ENCODE measurements at places on chromosomes 7 and 10.

GRCh38 chr7:80945976-80946375, 27.1 kb upstream of the SEMA3C start:
- DNase-seq: no peak

GRCh38 chr7:45702751-45703150, 128.6 kb downstream of the ADCY1 start:
- no peak for DNase-seq

GRCh38 chr10:51770709-51771108, 71.3 kb upstream of the CSTF2T start:
- DNase-seq: peak; percentile 16

DNA sequence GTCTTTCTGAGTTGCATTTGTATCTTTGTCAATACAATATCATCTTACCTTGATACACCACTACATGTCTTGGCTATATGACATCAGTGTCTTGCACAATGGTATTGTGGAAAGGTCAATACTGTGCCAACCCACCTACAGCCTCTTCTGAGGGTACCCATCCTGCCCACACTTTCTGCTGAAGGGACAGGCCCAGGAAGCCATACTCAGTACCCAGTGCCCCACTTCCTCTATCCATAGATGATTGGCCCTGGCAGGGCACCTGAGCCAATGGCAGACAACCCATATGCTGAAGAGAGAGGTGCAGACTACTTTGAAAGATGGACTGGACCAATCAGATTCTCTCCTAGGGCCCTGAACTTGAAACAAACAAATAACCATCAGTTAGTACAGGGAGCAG, 152.0 kb upstream of the ADO start:
- no peak for DNase-seq

DNA sequence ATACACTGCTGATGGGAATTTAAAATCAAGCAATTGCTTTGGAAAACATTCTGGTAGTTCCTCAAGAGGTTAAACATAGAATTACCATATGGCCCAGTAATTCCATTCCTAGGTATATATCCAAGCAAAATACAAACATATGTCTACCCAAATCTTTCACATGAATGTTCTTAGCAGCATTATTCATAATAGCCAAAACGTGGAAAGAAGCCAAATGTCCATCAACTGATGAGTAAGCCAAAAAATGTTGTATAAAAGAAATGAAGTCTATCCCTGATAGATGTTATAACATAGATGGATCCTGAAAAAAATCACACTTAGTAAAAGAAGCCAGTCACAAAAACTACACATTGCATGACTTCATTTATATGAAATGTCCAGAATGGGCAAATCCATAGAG, 893.0 kb downstream of the SORCS3 start:
- no peak for DNase-seq

GRCh38 chr7:151488096-151488495, 31.6 kb downstream of the RHEB start:
- no peak for DNase-seq

GRCh38 chr10:62760401-62760800, 44.1 kb upstream of the ADO start:
- DNase-seq: no peak

DNA sequence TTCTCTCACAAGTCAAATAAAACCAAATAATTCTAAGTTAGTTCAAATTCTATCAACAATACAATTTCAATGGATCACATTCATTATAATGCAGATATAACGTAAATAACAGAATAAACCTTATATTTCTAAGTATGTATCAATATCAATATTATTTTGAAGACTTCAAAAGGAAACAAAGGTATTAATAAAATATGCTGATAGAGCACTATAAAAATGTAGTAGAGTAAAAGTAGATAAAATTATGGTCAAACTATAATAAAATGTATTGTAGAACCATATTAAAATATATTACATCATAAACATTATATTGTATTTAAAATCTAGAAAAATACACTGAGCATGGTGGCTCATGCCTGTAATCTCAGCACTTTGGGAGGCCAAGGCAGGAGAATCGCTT, 23.5 kb upstream of the NRCAM start:
- DNase-seq: no peak

GRCh38 chr10:21047096-21047495, 150.0 kb upstream of the NEBL start:
- DNase-seq: no peak

- DNase-seq: no peak
Observed at GRCh38 chr7:128872394-128872824, 9.8 kb downstream of the ATP6V1F start.

DNA sequence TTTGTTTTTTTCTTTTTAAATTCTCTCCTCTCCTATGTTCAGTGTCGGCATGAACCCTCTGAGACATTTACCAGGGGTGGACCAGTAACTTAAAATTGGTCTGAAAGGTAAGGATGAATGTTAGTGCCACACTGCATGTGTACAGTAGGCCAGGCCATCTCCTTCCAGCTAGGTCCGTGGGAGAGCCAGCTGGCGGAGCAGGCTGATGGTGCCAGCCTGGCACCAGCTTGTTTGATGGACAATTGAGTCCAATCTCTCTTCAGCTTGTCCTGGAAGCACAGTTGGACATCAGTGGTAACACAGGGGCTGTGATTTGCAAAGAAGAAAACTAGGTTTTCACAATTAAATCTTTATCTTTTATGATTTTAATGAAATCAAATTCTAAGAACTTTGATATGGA, 136.5 kb downstream of the CNNM2 start:
- no peak for DNase-seq

DNA sequence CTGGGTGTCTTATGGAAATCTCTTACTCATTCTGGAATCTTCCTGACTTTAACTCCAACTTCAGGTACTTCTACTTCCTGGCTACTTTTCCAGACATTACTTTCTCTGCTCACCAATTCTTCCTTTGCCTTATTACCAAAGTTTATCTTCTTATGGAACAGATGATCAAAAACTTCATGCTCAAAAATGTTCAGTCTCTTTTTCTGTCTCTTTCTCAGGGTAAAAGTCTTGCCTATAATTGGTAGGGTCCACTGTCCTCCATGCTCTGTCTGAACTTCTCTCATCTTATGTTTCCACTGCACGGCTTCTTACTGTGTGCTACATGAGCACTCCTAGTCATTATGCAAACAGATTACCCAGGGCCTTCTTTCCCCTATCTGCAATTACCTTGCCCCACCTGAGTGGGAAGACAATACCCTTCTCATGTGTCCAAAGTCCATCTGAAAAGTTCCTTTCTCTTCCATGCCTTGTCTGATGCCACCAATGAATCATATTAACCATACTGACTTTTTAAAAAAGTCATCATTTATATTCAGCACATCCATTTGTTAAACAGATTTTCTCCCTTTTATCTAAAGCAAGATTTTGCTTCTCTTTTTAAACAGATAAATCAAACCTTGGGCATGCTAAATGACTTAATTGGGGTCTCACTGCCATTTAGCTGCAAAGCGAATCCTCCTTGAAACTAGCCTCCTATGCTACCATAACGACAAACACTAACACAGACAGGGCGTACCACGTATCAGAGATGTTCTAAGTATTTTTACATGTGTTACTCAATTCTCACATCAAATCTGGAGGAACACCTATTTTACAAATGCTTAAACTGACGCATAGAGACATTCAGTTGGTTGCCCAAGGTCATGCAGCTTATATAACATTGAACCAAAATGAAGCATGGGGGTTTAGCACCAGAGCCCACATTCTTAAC, 48.8 kb downstream of the SEMA3C start:
- DNase-seq: no peak

DNA sequence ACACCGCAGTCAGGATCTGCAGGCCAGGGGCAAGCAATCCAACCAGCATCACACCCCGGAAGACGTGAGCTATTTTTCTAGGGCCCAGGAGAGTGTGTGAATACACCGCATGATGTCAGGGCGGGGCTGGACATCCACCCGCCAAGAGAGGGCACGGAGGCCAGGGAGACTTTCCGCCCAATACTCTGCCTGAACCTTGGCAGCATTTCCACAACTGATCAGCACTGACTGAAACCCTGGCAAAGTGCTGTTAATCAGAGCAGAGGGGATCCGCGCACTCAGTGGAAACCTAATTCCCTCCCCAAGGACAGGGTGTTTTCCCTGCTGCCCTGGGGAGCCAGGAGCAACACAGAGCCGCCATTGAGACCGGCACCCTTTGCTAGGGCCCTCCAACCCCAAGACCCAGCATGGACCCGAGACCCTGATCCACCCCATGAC, 8.2 kb downstream of the MAD1L1 start:
- no peak for DNase-seq

GRCh38 chr10:14084875-14085274, 245.8 kb downstream of the FRMD4A start:
- no peak for DNase-seq

GRCh38 chr7:22248111-22248809, 108.7 kb downstream of the RAPGEF5 start:
- no peak for DNase-seq

- DNase-seq: no peak
Observed at GRCh38 chr10:28910956-28911355, 233.6 kb downstream of the BAMBI start.

DNA sequence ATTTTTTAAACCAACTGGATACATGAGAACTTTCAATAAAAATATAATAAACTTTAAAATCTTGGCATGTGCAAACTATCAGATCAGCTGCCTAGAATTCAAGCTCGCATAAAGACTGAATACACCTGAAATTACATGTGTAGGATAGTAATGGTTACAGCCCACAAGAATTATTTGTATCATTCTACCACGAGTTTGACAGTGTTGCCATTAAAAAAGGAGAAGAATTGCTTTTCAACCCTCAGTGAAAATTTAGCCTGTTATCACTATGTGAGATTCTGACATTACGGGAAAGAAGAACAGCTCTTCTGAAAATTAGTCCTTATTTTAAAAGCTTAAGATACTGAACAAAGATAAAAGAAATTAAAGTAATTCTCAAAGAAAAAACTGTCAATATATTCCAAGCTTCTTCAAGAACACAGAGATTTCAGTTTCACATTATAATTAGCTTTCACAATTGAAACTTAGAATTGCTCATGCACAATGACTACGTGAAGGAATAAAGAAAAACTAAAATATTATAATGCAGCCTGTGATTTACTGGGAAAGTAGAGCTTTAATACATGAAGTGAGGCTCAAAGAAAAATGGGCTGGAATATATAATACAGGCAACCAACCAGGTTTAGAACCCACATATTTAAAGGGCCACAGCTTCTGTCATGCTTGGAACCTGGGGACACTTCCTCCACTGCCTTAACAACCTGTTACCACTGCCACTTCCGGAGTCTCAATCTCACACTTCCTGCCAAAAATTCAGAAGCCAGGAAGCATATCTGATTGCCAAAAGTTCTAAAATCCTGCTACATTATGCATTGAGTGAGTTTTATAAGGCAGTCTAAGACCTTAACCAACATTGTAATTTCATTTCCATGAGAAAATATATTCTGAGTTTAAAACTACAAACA, 23.2 kb downstream of the TPK1 start:
- DNase-seq: no peak

DNA sequence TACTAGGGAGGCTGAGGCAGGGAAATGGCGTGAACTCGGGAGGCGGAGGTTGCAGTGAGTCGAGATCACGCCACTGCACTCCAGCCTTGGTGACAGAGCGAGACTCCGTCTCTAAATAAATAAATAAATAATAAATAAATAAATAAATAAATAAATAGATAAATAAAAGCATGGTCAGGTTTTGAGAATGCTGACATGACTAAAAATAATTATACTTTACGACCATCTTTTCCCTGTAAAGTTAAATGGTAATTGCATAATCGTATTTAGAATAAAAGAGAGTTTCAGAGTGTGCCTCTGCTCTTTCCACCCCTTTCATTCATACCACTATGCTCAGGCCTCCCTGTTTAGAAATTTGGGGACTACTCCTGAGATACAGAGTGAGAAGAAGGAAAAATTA, 326.5 kb downstream of the CNTNAP2 start:
- DNase-seq: no peak

GRCh38 chr10:6162589-6163356, 40.0 kb upstream of the PFKFB3 start:
- no peak for DNase-seq

- DNase-seq: no peak
Observed at GRCh38 chr7:1806354-1806753, 136.3 kb downstream of the ELFN1 start.

DNA sequence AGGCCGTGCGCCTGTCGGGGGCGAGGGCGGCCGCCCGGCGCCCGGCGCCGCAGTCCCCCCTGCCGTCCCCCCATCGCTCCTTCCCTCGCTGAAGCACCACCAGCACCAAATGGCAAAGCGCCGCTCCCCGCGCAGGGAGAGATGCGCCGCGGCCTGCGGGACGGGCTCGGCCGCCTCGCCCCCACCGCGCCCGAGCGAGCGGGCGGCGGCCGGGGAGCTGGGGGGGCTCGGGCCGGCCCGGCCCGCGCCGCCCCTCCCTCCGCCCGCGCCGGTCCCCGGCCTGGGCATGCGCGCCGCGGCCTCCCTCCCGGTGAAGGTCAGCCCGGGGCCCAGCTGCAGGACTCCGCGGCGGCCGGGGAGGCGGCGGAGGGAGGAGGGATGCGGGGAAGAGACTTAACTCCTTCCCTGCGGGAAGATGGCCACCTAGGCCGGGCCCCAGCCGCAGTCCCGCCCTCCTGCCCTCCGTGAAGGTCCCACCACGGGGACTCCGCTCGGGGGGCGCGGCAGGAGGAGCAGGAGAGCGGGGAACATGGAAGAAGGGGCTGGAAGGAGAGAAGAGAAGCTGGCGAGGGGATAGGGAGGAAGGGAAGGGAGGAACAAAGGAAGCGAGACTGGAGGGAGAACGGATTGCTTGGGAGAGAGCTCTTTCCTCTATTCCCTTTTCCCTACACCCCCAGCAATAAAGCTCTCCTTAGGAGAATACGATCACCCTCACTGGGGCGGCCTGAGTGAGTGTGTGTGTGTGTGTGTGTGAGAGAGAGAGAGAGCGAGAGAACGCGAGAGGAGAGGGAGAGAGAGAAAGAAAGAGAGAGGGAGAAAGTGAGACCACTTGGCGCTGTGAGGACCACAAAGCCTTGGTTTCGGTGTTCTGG, 3.4 kb upstream of the SMARCD3 start:
- no peak for DNase-seq

All from foreskin keratinocyte (primary cell).